ENCODE measurements at places on chromosomes 5 and 9. TPM values are rescaled to one million over a fixed set of nuclear protein-coding genes. Genes with fewer than 3 reads are reported as not detected.

GRCh38 chr5:69497006-69497520 lies 4.5 kb downstream of the OCLN start:
- no peaks in the 10 kb centered on the region for H3K36me3 ChIP-seq
- H3K27me3 ChIP-seq: no peaks in the 10 kb centered on the region
- DNase-seq: no peak
- no peak overlapping the region for H3K27ac ChIP-seq
- H3K4me1 ChIP-seq: peaks cover 40% of the 10 kb centered on the region
- H3K4me3 ChIP-seq: no peak overlapping the region

DNA sequence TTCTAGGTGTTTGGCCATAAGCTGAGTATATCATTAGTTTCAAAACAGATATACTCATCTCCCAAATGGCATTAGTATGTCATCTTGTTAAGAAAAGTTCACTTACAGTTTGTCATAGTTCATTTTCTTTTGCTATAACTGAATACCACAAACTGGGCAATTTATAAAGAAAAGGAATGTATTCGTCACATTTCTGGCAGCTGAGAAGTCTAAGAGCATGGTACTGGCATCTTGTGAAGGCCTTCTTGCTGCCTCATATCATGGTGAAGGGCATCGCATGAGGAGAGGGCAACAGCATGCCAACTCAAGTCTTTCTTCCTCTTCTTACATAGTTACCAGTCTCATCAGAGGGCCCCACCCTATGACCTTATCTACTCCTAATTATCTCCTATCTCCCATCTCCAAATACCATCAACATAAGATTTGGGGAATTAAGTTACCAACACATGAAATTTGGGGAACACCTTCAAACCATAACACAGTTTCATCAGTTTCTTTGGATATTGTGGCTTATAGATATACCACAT lies 20.4 kb upstream of the ITGA1 start:
- H3K36me3 ChIP-seq: no peaks in the 10 kb centered on the region
- no peaks in the 10 kb centered on the region for H3K4me1 ChIP-seq
- no peak for DNase-seq
- no peaks in the 10 kb centered on the region for H3K27me3 ChIP-seq
- no peak overlapping the region for H3K27ac ChIP-seq
- no peak overlapping the region for H3K4me3 ChIP-seq

- H3K27me3 ChIP-seq: no peaks in the 10 kb centered on the region
- H3K4me3 ChIP-seq: no peak overlapping the region
- DNase-seq: peak; percentile 12
- 0 out of 2 replicates have a peak, but pooled peaks cover 3% of the 10 kb centered on the region for H3K36me3 ChIP-seq
Measured at GRCh38 chr5:37417347-37417746, 38.2 kb downstream of the WDR70 start.

DNA sequence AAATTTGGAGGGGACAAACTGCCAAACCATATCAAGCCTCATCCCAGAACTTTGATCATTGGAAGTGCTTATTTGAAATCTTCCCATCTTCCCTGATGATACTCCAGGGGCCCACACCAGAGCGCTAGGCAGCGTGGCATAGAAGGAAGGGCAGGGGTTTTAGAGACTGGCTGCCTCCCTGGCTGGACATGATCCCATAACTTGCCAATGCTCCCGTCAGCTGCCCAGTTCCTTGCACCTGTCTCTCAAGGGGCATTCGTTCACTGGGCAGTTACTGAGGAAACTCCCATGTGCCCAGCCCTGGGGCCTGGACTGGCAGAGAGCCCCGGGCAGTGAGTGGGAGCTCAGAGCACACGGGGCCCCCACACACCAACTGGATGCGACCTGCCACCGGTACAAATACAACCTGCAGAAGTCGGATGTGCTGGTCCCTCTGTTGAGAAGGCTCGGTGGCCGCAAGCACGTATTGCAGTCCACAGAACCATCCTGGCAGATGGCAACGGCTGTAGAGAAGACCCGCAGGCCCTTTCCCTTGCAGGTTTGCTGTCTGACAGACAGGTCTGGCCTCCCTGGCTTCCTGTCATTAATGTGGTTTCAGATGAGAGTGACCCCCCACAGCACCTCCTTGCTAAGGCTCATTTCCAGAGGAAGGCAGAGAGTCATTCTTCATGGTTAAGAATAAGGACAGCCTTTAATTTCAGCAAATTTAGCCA lies 122.4 kb downstream of the MVB12B start:
- no peak overlapping the region for H3K27ac ChIP-seq
- no peaks in the 10 kb centered on the region for H3K36me3 ChIP-seq
- no peaks in the 10 kb centered on the region for H3K27me3 ChIP-seq
- DNase-seq: no peak
- no peak overlapping the region for H3K4me3 ChIP-seq

GRCh38 chr5:154541553-154541952 lies 63.5 kb upstream of the HAND1 start:
- H3K27ac ChIP-seq: no peak overlapping the region
- H3K27me3 ChIP-seq: 0 out of 2 replicates have a peak, but pooled peaks cover 6% of the 10 kb centered on the region
- no peaks in the 10 kb centered on the region for H3K4me1 ChIP-seq
- DNase-seq: peak; percentile 8
- no peak overlapping the region for H3K4me3 ChIP-seq

GRCh38 chr5:17425385-17426070 lies 72.5 kb upstream of the TAF11L2 start:
- no peaks in the 10 kb centered on the region for H3K4me1 ChIP-seq
- no peak overlapping the region for H3K27ac ChIP-seq
- no peaks in the 10 kb centered on the region for H3K36me3 ChIP-seq
- no peak for DNase-seq

DNA sequence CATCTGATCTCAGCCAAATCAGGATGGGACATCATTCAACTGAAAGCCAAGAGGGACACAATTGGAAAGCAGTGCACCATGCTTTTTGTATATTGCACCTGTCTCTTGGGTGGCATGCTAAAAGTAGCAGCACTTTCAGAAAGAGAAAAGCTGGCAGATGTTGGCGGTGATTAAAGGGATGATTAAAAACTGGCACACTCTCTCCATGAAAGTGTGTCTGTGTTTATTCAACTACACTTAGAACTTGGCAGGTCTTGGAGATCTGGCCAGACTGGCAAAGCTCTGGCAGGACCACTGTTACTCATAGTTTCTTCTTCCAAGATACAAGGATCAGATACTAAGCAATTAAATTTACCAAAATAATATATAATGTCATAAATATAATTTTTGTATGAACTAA lies 112.9 kb upstream of the ELAVL2 start:
- H3K27ac ChIP-seq: no peak overlapping the region
- H3K27me3 ChIP-seq: no peaks in the 10 kb centered on the region
- DNase-seq: no peak
- H3K4me1 ChIP-seq: no peaks in the 10 kb centered on the region

GRCh38 chr5:135371622-135372232 lies 27.3 kb downstream of the MACROH2A1 start:
- H3K36me3 ChIP-seq: peaks cover 33% of the 10 kb centered on the region
- no peaks in the 10 kb centered on the region for H3K4me1 ChIP-seq
- no peak overlapping the region for H3K27ac ChIP-seq
- no peak for DNase-seq
- no peaks in the 10 kb centered on the region for H3K27me3 ChIP-seq
- H3K4me3 ChIP-seq: no peak overlapping the region

GRCh38 chr5:10746711-10747110 lies 14.3 kb downstream of the DAP start:
- no peak overlapping the region for H3K4me3 ChIP-seq
- no peak for DNase-seq
- H3K27me3 ChIP-seq: no peaks in the 10 kb centered on the region

DNA sequence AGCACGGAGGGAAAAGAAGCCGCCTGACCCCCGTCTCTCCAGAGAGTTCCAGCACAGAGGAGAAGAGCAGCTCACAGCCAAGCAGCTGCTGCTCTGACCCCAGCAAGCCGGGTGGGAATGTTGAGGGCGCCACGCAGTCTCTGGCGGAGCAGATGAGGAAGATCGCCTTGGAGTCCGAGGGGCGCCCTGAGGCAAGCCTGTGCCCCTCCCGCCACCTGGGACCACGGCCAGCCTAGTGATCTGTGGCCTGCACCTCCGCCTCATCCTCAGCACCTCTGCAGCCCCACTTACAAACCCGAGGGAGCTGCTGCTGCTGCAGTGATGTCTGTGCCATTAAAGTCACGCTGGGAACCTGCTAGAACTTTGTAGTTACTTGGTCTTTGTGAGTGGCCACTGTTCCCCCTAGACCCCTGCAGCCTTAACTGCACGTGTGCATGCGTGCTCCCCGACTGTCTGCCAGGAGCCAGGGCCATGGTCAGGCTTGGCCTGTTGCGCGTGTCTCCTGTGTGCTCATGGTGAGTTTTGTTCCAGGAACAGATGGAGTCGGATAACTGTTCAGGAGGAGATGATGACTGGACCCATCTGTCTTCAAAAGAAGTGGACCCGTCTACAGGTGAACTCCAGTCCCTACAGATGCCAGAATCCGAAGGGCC lies 12.5 kb downstream of the SQSTM1 start:
- no peak overlapping the region for H3K4me3 ChIP-seq
- peaks cover 53% of the 10 kb centered on the region for H3K36me3 ChIP-seq
- DNase-seq: no peak

- H3K27ac ChIP-seq: no peak overlapping the region
- no peak for DNase-seq
- peaks cover 6% of the 10 kb centered on the region for H3K4me1 ChIP-seq
Measured at GRCh38 chr5:171306781-171307591, 2.1 kb upstream of the TLX3 start.

- H3K36me3 ChIP-seq: no peaks in the 10 kb centered on the region
- no peak overlapping the region for H3K27ac ChIP-seq
- no peak overlapping the region for H3K4me3 ChIP-seq
- no peak for DNase-seq
Measured at GRCh38 chr9:83430681-83431080, 107.5 kb downstream of the FRMD3 start.

GRCh38 chr5:43034591-43034968 lies 5.5 kb downstream of the ANXA2R start:
- H3K4me3 ChIP-seq: no peak overlapping the region
- no peaks in the 10 kb centered on the region for H3K4me1 ChIP-seq
- H3K27ac ChIP-seq: no peak overlapping the region

DNA sequence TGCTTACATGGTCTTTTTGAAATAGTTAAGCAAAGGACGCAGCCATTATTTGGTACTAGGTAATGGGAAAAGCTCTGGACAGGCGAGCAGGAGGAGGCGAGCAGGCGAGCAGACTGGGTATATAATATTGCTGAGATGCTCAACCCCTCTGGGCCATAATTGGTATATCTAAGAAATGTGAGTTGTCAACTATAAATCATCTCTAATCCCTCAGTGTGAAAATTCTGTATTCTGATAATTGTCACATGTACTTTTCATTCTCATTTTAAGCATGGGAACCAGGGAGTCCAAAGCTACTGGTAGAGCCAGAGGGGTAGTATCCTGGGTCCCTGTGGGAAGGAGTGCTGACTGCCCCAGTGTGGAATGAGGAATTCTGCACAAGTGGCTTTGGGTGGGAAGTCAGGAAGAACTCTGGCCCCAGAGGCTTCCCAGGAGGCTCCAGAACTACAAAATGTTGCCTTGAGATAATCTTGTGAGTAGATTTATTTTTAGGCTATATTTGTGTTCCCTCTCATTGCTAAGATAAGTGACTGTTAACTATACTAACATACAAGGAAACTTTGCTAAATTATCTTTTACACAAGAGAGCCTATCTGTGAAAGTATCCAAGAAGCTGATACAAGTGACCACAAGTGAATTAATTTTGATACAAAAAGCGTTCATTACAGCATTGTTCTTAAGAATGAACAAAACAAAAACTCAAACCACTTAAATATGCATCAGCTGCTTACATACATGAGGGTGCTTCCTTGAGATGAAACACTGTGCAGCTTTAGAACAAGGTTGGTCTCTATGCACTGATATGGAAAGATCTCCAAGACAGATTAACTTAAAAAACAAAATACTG lies 70.5 kb upstream of the TNFAIP8 start:
- no peaks in the 10 kb centered on the region for H3K4me1 ChIP-seq
- no peak for DNase-seq
- no peaks in the 10 kb centered on the region for H3K36me3 ChIP-seq
- no peak overlapping the region for H3K4me3 ChIP-seq
- H3K27me3 ChIP-seq: no peaks in the 10 kb centered on the region
- H3K27ac ChIP-seq: no peak overlapping the region

- no peaks in the 10 kb centered on the region for H3K4me1 ChIP-seq
- H3K27ac ChIP-seq: no peak overlapping the region
- DNase-seq: no peak
- no peak overlapping the region for H3K4me3 ChIP-seq
- H3K27me3 ChIP-seq: peaks cover 29% of the 10 kb centered on the region
Measured at GRCh38 chr9:116318468-116319374, 165.1 kb downstream of the PAPPA start.

DNA sequence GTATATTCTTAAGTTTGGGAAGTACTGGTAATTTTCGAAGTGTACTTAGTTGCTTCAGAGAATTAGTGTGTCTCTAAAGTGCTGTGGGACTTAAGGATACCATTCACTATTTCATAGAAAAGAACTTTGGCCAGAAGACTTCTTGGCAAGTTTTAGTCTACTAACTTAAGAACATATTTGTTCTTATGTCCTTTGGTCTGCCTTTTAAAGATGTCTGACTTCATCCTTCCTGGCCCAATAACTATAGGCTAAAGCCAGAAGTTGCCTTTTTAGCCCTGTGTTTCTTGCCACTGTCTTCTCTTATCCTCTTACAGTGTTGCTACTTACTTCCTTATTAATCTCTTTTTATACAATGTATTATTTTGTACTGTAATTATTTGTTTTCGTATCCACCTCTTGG lies 6.3 kb downstream of the RBM27 start:
- H3K4me1 ChIP-seq: peaks cover 5% of the 10 kb centered on the region
- H3K36me3 ChIP-seq: no peaks in the 10 kb centered on the region
- no peak for DNase-seq
- no peak overlapping the region for H3K4me3 ChIP-seq
- no peak overlapping the region for H3K27ac ChIP-seq

DNA sequence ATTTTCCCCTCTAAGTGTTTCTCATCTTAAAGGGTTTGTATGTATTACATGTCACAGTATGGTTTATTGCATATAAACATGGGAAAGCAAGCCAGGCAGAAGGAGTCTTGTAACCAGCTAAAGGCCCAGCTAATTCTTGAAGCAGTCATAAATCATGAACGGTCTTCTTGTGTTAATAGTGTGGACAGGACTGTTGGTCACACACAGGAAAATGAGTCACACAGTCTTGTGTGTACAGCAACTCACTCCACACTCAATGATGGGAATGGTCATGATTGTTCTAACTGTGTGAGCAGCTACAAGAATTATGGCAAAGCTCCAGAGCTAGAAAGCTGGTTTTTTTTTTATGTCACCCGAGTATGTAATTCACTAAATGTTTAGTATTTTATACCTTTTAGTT lies 123.9 kb downstream of the GHR start:
- DNase-seq: no peak
- H3K4me3 ChIP-seq: no peak overlapping the region

GRCh38 chr5:126402621-126403555 lies 20.3 kb upstream of the GRAMD2B start:
- no peak for DNase-seq
- no peaks in the 10 kb centered on the region for H3K4me1 ChIP-seq
- H3K27ac ChIP-seq: no peak overlapping the region

Gene ENG
- 0.76 TPM for total RNA-seq

Gene TMEM215
- not detected for total RNA-seq

Gene FAM169A
- 23.2 TPM for total RNA-seq

Gene SIMC1
- total RNA-seq: 19.7 TPM

Gene BHMT2
- 0.20 TPM for total RNA-seq

Gene IL13
- total RNA-seq: not detected

Gene TUT7
- 23.1 TPM for total RNA-seq

Gene FER
- total RNA-seq: 32.0 TPM

Gene PLAC8L1
- total RNA-seq: 2.6 TPM

Gene EPB41L4A
- 2.8 TPM for total RNA-seq

Measured in HCT116 (cell line).